ENCODE measurements at places on chromosomes 12 and 14.

DNA sequence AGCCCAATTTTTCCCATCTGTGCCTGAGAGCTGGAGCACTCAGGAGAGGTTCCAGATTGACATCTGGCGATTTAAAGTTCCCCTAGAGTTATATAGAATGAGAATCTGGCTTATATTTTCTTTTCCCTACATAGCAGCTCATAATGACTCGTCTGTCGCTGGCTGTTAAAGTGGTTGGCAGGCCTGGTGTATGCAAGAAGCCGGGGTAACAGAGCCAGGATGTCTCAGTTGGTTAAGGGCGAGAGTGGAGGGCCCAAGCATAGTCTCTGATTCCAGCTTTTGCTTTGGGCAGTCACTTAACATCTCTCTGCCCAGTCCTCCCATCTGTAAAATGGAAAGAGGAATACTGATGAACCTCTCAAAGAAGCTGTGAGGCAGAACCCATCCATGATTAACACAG, 751.6 kb downstream of the NOVA1 start:
- DNase-seq = no peak

DNA sequence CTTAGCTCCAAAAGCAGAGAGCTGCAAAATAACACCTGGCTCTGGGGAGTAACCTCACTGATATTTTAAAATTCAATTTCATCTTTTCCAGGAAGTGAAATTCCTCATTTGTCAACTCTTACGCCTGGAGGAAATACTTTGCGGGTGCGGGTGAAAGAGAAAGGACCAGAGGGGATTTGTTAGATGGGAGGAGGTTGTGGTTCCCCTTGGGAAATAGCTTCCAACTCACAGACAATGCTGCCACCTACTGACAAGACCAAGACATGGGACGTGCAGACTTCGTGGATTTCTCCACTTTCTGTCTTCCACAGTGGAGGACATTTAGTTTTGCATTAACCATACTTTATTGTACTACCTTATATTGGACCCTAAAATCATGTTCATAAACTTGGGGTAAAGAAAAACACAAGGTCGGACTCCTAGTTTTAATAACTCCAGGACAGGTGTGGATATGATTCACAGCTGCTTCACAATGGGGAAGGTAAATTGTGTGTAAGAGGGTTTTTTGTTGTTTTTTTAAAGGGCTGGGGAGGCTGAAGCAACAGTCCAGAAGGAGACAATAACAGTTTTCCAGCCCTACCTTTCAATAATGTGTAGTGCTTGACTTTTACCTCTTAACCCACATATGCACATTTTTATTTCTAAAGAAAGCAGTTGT, 10.8 kb downstream of the FBXL14 start:
- peak; percentile 81 for DNase-seq

- no peak for DNase-seq
Measured at GRCh38 chr14:36988989-36989388, 183.4 kb downstream of the SLC25A21 start.

- DNase-seq = no peak
Measured at GRCh38 chr12:60279221-60279620, 683.4 kb downstream of the SLC16A7 start.

DNA sequence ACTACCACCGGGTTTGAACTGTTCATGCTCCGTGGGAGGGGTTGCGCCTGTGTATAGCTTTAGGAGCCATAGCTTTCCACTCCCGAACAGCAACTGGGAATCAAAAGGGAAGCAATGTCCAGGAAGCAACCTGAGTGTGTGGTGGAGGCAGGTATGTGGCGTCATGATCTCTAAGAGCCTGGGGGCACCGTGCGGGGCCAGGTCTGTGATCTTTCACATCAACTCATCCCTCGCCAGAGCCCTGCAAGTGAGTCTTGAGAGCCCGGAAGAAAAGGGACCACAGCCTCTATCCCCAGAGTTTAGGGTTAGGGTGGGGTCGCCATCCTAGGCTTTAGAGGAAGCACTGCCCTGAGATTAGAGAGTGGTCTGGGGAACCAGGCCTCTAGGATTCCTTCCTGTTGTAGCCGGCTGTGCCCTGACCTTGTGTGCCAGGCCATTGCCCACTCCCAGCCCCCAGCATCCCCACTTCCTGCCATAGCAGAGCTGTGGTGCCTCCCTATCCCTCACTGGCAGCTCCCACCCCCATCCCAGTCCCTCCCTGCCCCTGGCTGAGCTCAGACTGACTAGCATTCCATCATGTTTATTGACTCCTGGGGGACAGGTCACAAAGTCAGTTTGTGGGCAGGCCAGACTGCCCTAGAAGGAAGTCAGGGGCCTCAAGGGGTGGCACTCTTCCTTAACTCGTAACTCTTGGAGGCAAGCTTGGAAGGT, 745 bp upstream of the ADCY4 start:
- DNase-seq = peak; percentile 6

GRCh38 chr14:99815696-99816095, 22.5 kb downstream of the EML1 start:
- DNase-seq = no peak

GRCh38 chr14:95664546-95664945, 21.7 kb upstream of the TCL1B start:
- no peak for DNase-seq

DNA sequence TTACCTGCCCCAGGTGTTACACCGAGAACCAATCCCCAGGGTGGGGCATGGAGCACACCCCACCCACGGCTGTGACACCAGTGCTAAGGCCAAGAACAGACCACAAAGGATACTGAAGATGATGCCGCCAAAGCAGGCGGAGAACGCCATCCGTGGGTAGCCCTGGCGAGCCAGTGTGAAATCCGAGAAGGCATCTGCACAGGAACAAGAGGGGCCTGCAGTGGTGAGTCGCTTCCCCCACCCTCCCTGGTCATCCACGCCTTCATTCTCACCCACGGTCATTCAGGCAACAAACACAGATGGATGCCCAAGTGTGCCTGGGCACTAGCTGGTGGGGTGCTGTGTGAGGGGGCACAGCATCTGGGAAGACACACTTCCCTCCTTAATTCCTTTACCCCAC, 28.5 kb downstream of the SLC8B1 start:
- no peak for DNase-seq

Measured in GM20000 (cell line).